ENCODE measurements at places on chromosomes 12 and 14. TPM values are rescaled to one million over a fixed set of nuclear protein-coding genes. Genes with fewer than 3 reads are reported as not detected.
A peak's percentile ranks its signal among the peaks of the same experiment; 100 is the strongest.

DNA sequence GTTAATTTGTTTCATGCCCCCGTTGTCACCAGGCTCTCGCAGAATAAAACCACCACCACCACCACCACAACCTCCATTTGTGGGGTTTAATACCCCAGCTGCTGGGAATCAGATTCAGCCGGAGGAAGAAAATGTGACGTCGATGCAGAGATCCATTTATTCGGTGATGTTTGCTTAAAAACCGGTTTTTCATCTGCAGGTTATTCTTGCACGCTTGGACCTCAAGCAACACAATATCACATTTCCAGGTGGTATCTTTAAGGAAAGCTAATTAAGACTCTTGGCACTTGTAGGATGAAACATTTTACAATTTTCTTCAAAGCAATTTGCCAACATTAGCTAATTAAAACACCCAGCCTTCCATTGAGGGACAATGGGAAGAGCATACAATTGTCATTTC, 39.8 kb downstream of the SPRING1 start:
- H3K27ac ChIP-seq: peak overlapping the region; percentile 93
- H3K4me3 ChIP-seq: peak overlapping the region; percentile 37
- peaks cover 44% of the 10 kb centered on the region for H3K4me1 ChIP-seq
- no peak for DNase-seq

Gene PTPRQ
- total RNA-seq: 0.19 TPM

- no peaks in the 10 kb centered on the region for H3K36me3 ChIP-seq
- H3K27ac ChIP-seq: no peak overlapping the region
- DNase-seq: no peak
- H3K4me3 ChIP-seq: no peak overlapping the region
- H3K4me1 ChIP-seq: peaks cover 15% of the 10 kb centered on the region
- H3K27me3 ChIP-seq: peaks cover 15% of the 10 kb centered on the region
Measured at GRCh38 chr12:52122904-52123303, 43.4 kb downstream of the SMIM41 start.

DNA sequence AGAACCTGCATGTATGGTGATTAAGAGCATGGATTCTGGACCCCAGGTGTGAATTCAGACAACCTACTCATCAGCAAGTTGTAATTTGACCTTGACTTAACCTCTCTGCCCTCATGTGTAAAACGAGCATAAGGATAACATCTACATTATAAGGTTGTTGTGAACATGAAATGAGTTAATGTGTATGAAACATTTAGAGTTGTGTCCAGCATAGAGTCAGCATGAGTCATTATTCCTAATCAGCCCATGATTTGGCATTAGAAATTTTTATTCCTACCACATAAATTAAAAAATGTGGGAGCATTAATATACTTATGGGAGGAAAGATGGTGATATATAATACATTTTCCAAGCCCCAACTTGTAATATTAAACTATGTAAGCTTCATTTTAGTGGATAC, 95.9 kb upstream of the DDHD1 start:
- H3K36me3 ChIP-seq: no peaks in the 10 kb centered on the region
- no peak overlapping the region for H3K27ac ChIP-seq
- no peak overlapping the region for H3K4me3 ChIP-seq
- no peak for DNase-seq
- H3K27me3 ChIP-seq: no peaks in the 10 kb centered on the region

Gene SLC4A8
- total RNA-seq: 11.8 TPM

GRCh38 chr12:122986258-122986871, 5.9 kb downstream of the ARL6IP4 start:
- H3K27ac ChIP-seq: no peak overlapping the region
- no peaks in the 10 kb centered on the region for H3K27me3 ChIP-seq
- H3K4me3 ChIP-seq: no peak overlapping the region
- H3K4me1 ChIP-seq: peaks cover 8% of the 10 kb centered on the region

Gene ARF6
- 49.8 TPM for total RNA-seq

Gene BLOC1S1
- 68.5 TPM for total RNA-seq

- H3K36me3 ChIP-seq: no peaks in the 10 kb centered on the region
- H3K4me3 ChIP-seq: no peak overlapping the region
- no peak overlapping the region for H3K27ac ChIP-seq
- no peaks in the 10 kb centered on the region for H3K27me3 ChIP-seq
- peaks cover 22% of the 10 kb centered on the region for H3K4me1 ChIP-seq
- DNase-seq: no peak
Measured at GRCh38 chr14:59244581-59244980, 56.1 kb downstream of the DAAM1 start.

DNA sequence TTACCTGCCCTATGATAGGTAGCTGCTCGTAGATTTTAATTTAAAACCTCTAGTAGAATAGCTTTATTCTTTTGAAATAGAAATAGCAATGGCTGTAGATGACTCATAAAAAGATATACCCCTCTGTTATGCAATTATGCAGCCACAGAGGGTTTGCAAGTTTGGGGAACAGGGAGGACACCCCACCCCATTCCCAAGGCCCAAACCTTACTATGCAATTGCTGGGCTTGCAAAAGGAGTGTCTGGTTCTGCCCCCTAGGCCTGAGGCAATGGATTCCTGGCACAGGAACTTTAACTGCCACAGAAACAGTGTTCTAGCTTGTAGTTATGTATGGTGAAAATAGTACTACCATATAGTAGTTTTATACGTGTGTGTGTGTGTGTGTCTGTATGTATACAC, 403.3 kb downstream of the ADAMTS20 start:
- H3K4me3 ChIP-seq: no peak overlapping the region
- no peaks in the 10 kb centered on the region for H3K4me1 ChIP-seq
- no peaks in the 10 kb centered on the region for H3K27me3 ChIP-seq
- DNase-seq: no peak
- no peaks in the 10 kb centered on the region for H3K36me3 ChIP-seq

Gene ACYP1
- total RNA-seq: 21.2 TPM

DNA sequence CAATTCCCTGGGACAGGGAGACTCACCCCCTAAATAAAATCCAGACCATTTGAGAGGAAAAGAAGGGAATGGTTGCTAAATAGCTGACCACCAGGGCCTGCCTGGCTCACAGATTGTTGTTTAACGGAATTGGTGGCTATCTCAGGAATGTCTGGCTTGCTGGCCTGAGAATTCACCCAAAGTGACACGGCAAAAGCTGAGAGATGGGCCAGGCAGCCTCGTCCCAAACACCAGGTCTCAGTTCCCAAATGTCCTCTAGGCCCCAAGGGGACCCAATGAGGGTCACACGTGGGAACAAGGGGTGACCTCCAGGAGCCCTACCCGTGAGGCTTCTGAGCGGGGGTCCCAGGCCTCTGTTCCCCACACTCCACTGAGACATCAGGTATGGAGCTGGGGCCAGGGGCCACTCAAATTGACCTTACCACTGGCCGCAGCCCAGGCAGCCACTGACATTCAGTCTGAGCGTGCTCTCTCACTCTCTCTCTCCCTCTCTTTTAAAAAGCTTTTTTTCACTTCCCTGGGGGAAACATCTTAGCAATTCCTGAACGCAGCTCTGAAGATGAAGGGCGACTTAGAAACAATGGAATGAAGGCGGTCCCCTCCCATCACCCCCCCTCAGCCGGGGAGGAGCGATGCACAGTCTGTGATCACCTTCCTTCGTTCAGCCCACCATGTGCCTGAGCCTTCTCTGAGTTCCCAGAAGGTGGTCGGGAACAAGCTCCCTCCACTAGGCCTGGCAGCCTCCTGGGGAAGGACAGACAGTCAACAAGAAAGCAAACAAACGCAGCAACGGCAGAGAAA, 131.2 kb downstream of the SCARB1 start:
- H3K4me3 ChIP-seq: no peak overlapping the region
- peaks cover 23% of the 10 kb centered on the region for H3K4me1 ChIP-seq
- no peak for DNase-seq
- no peaks in the 10 kb centered on the region for H3K36me3 ChIP-seq

DNA sequence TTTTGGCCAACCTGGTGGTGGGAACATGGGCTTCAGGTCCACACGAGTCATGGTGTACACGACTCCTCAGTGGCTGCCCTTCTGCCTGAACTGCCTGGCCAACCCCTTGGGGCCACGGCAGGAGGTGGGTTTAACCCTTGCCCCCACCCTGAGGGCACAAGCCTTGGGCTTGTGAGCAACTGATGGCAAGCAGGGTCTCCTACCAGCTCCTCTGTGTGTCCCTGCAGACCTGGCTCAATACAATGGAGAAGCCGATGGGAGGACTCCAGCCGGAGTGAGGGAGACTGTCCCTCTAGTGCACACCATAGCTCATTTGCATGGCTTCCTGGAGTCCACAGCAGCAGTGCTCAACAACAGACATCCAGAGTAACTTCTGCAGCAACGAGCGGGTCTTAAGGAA, 28.0 kb downstream of the JAG2 start:
- no peaks in the 10 kb centered on the region for H3K4me1 ChIP-seq
- no peak overlapping the region for H3K4me3 ChIP-seq
- no peaks in the 10 kb centered on the region for H3K27me3 ChIP-seq
- peaks cover 5% of the 10 kb centered on the region for H3K36me3 ChIP-seq
- no peak overlapping the region for H3K27ac ChIP-seq
- DNase-seq: no peak

Gene DUSP16
- total RNA-seq: 67.5 TPM

GRCh38 chr12:67441736-67442346, 172.7 kb downstream of the CAND1 start:
- H3K27me3 ChIP-seq: no peaks in the 10 kb centered on the region
- no peak overlapping the region for H3K27ac ChIP-seq
- H3K36me3 ChIP-seq: no peaks in the 10 kb centered on the region
- DNase-seq: peak; percentile 69
- H3K4me1 ChIP-seq: peaks cover 5% of the 10 kb centered on the region

GRCh38 chr12:31950088-31950487, 9.1 kb upstream of the RESF1 start:
- no peak for DNase-seq
- H3K4me1 ChIP-seq: peaks cover 11% of the 10 kb centered on the region
- H3K27me3 ChIP-seq: no peaks in the 10 kb centered on the region
- no peak overlapping the region for H3K27ac ChIP-seq
- peaks cover 30% of the 10 kb centered on the region for H3K36me3 ChIP-seq
- no peak overlapping the region for H3K4me3 ChIP-seq

- H3K27me3 ChIP-seq: no peaks in the 10 kb centered on the region
- H3K4me1 ChIP-seq: peaks cover 21% of the 10 kb centered on the region
- DNase-seq: no peak
- H3K27ac ChIP-seq: peak overlapping the region; percentile 99
- H3K36me3 ChIP-seq: peaks cover 38% of the 10 kb centered on the region
Measured at GRCh38 chr14:104767634-104767918, 14.6 kb downstream of the SIVA1 start.

DNA sequence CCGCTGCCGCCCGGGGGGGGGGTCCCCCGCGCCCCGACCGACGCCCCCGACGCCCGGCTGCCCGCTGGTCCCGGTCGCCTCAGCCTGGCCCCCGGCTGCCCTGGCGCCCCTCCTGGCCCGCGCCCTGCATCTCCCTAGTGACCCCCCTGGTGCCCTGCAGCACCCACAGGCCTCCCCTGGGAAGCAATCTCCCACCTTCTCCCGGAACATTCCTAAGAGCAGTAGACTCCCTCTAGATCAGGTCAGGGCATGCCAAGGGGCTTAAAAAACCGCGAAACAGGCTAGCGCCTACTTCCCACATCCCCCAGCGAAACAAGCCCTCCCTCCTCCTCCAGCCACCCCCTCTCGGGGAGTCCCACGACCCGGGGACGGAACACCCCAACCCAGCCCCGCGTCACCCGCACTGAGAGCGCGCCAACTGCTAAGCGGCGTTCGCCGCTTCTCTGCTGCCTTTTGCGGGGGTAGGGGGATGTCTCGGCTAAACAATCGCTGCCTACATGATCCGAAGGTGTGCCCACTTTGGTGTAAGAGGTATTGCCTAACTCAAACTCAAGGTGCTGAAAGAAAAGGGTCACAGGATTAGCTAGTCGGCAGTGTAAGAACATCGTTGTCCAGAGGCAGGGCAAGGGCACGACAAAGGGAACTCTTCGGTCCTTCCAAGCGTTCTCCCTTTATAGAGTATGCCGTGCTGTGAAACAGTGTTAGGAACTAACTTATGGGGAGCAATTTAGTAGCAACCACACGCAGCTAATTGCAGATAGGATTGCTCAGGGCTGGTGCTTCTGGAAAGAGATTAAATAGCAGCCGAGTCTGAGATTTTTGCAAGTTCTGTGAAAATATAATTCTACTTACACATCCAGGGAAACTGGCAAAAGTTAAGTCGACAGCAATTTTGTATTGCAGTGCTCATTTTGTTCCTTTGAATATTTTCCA, 619 bp upstream of the NTN4 start:
- peak overlapping the region; percentile 92 for H3K27ac ChIP-seq
- peaks cover 53% of the 10 kb centered on the region for H3K27me3 ChIP-seq
- peak overlapping the region; percentile 80 for H3K4me3 ChIP-seq
- DNase-seq: peak; percentile 20
- no peaks in the 10 kb centered on the region for H3K36me3 ChIP-seq

Gene CACNA2D4
- total RNA-seq: 0.34 TPM

Gene DIO2
- 0.75 TPM for total RNA-seq

DNA sequence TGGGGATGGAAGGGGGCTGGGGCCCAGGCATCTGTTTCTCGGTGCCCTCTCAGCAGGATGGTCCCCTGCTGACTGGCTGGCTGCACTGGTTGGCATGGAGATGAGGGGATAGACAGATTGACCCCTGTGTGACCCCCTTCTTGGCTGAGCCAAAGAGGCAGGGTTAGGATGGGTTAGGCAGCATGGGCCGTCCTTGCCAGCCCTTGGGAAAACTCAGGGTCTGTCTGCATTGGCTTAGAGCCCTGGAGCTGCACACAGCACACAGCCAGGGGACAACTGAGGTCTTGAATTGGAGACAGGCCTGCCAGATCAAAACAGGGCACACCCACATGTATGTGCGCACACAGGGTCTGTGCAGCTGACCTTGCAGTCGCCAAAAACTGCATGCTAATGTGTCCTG, 11.2 kb upstream of the LRP1-AS start:
- no peaks in the 10 kb centered on the region for H3K4me1 ChIP-seq
- H3K4me3 ChIP-seq: no peak overlapping the region
- no peak for DNase-seq
- H3K27me3 ChIP-seq: no peaks in the 10 kb centered on the region
- peaks cover 30% of the 10 kb centered on the region for H3K36me3 ChIP-seq
- no peak overlapping the region for H3K27ac ChIP-seq
